Bronchial smooth muscle cell (primary cell): ENCODE measurements at places on chromosomes 7 and 10. TPM values are rescaled to one million over a fixed set of nuclear protein-coding genes. Genes with fewer than 3 reads are reported as not detected.

Gene WDR86
- total RNA-seq: 0.95 and 3.8 TPM in 2 replicates

Gene SPDYE1
- total RNA-seq: under 0.01 TPM in 1 of 2 replicates, not detected in the other

Gene GDF2
- not detected in 2 replicates for total RNA-seq

Gene BLOC1S2
- total RNA-seq: 50.1 and 73.3 TPM in 2 replicates

Gene ADRA2A
- not detected in 2 replicates for total RNA-seq

Gene EGFR
- total RNA-seq: 31.7 and 35.5 TPM in 2 replicates

Gene LRRC72
- total RNA-seq: not detected in 2 replicates

Gene HYAL4
- not detected in 2 replicates for total RNA-seq

Gene SPOCK2
- total RNA-seq: 0.95 and 2.0 TPM in 2 replicates

Gene ADAMTS14
- total RNA-seq: 3.3 and 22.9 TPM in 2 replicates

Gene KIF11
- total RNA-seq: 2.7 and 5.7 TPM in 2 replicates

Gene HOXA13
- total RNA-seq: not detected in 2 replicates

Gene AGBL3
- total RNA-seq: 0.32 and 0.52 TPM in 2 replicates

Gene PLPP4
- total RNA-seq: under 0.01 and 0.60 TPM in 2 replicates

Gene SEC31B
- 3.3 and 3.9 TPM in 2 replicates for total RNA-seq

Gene MCM7
- 24.1 and 28.4 TPM in 2 replicates for total RNA-seq
